ENCODE measurements at places on chromosomes 5 and 9.

GRCh38 chr5:98108497-98108896 is 665.0 kb upstream of the RGMB start:
- no peak for DNase-seq

DNA sequence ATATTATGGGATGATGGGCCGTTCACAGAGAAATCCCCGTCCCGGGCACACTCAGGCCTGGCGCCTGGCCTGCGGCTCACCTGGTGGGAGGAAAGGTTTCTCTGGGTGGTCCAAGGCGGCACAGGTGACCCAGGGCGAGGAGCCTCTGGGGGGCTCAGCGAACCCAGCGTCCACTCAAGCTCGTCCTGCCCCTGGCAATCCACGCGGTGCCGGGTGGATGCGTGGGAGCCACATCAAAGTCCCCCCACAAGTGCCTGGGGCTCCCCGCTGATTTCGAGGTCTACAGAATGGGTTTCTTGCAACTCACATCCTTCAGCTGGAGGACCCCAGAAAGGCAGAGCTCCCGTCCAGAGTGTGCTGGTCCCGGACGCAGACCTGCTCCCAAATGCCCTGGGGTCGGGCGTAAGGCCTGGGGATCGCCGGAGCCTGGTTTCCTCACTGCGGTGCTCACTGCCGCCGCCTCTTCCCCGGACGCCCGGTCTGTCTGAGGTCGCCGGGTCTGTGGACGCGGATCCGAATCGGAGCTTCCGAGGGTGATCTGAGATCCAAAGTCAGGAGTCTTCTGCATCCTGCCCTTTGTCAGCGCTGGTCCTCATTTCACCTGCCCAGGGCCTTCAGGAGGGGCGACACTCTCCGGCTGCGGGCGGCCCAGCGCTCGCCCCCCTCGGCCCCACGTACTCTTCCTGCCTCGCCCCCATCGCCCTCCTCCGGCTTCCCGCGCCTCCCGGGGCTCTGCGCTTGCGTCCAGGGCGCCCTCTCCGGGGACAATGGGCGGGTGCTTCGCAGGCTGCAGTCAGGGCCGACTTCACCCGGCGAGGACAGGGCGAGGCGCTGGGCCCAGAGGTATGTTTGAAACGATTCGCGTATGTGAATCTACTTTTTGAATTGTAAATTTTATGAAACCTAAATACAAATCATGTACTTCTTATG is 20.0 kb upstream of the RUFY1 start:
- no peak for DNase-seq

- DNase-seq, result no peak
Measured at GRCh38 chr5:56191656-56192055, 41.5 kb downstream of the ANKRD55 start.

DNA sequence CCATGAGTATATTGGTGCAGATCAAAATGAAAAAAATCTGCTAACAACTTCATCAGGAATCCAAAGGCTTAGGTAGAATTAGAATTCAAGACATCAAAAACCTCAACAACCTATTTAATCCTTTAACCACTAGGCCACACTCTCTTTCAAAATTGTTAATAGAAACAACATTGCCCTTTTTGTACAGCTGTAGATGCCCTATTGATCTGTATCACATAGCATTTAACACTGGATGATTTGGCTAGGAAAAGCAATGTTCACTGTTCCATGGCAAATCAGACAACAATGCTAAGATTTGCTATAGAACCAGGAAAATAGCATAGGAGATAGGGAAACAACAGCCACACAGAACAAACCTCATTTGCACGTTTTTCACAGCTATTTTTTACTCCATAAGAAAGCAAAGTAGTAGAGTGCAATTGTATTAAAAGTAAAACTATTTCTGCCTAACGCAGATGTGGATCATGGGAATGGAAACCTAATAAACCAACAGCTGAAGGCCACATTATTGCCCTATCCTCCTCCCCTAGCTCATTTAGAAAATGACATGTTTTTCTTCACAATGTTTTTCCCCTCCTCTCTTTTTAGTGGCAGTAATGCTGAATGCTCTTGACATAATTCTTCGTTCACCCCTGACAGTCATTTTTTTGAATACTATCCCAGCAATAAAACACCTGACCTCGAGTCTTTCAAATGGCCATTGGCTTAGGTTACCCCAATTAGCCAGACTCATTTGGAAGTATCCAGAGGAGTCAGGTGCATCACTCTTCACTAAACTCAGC is 373.0 kb upstream of the CCNH start:
- DNase-seq, result no peak

DNA sequence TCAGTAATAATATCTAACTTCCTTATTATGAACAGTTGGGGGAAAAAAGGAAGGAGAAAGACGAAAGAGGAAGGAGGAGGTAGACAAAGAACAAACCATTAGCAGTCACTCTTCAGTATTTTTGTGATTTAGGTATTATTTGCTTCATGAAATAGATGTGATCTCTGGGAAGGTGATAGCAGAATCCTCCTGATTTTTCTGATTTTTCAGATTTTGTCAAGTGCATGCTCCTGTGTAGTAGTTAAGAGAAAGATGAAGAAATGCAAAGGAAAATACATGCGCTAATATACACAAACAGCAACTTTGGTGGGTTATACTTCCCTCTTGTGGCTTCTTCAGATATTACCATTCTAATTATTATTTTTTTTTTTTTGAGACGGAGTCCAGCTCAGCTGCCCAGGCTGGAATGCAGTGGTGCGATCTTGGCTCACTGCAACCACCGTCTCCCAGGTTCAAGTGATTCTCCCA is 31.6 kb downstream of the LMNB1 start:
- peak; percentile 8 for DNase-seq

Measured in NCI-H1436 (cell line).